ENCODE measurements at places on chromosomes 11 and 22. TPM values are rescaled to one million over a fixed set of nuclear protein-coding genes. Genes with fewer than 3 reads are reported as not detected.

Gene TSPAN32
- total RNA-seq, result not detected

Gene MIOX
- not detected for total RNA-seq

Gene FAM83F
- total RNA-seq, result 41.0 TPM

Gene ALX4
- total RNA-seq, result under 0.01 TPM

Gene UBQLN3
- not detected for total RNA-seq

Gene NLRP14
- total RNA-seq, result 0.33 TPM

Gene C11orf87
- total RNA-seq, result not detected

Gene SCUBE2
- 0.56 TPM for total RNA-seq

- DNase-seq, result no peak
Observed at GRCh38 chr11:11210446-11210845, 142.6 kb downstream of the CSNK2A3 start.

GRCh38 chr11:127859941-127860354 is 727.4 kb downstream of the ETS1 start:
- DNase-seq, result peak; percentile 46

DNA sequence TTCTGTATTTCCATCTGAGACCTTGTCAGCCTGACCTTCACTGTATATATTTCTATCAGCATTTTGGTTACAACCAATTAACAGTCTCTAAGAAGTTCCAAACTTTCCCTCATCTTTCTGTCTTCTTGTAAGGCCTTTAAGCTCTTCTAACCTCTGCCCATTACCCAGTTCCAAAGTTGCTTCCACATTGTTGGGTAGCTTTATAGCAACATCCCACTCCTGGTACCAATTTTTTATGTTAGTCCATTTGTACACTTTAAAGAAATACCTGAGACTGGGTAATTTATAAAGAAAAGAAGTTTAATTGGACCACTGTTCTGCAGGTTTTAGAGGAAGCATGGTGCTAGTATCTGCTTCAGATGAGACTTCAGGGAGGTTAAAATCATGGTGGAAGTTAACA is 1979.7 kb upstream of the RAG2 start:
- DNase-seq, result no peak

DNA sequence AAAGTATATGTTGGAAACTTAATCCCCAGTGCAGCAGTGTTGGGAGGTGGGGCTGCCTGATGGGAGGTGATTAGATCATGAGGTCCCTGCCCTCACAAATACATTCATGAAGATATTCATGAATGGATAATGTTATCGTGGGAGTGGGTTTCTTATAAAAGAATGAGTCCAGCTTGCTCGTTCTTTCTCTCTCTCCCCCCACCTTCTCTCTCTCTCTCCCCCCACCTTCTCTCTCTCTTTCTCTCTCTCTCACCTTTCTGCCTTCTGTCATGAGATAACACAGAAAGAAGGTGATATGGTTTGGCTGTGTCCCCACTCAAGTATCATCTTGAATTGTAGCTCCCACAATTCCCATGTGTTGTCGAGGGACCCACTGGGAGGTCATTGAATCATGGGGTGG is 66.7 kb upstream of the NUP50 start:
- DNase-seq, result no peak

DNA sequence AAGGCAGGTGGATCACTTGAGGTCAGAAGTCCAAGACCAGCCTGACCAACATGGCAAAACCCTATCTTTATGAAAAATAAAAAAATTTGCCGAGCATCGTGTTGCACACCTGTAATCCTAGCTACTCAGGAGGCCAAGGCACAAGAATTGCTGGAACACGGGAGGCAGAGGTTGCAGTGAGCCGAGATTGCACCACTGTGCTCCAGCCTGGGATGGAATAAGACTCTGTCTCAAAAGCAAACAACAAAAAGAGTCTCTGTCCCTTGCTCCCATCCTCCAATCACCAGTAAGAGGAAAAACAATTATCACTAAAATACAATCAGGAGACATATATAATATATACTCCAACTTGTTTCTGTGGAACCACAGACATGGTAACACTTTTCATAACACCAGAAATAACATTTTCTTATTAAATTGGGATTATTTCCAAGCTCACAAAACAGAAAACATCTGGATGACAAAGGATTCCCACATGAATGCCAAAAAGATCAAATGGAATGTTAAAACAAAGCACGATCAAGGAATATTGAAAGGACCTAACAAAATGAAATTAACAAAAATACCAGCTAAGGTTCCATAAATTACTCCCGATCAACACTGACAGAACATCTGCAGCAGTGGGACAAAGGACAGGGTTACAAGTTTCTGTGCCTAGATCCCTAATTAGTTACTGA is 15.2 kb downstream of the FCHSD2 start:
- no peak for DNase-seq

DNA sequence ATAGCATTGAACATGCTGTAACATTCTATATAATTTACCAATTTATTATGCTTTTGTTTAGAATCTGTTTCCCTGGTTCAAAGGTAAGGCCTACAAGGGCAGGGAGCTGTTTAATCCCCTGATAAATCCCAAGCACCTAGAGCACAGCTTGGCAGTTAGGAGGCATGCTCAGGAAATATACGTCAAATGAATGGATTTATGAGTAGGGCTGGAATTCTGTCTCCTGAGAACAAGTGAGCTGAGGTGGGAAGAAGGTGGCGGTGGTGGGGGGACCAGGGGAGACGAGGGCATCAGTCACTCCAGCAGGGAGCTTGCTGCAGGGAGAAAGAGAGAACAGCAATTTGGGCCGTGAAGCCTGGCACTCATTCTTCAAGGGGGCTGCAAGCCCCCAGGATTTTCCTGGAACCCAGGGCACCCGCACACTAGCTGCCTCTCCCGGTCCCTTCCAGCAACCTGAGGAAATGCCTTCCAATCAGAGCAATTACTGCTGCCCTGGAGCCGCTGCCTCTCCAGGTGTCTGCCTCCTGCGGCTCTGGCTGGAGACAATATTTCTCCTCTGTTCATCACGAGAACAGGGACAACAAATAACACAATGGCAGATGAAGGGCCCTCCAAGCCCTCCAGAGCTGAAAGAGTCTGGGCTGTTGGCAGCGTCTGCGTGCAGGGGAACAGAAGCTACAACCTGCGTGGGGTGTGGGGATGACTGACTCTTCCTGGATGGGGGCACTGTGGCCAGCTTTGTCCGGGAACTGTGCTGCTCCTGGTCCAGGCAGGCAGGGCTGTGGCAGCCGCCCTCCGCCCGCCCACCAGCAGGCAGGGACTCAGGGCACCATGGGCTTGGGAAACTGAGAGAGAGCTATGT is 233.4 kb downstream of the ST3GAL4 start:
- no peak for DNase-seq

GRCh38 chr11:60500276-60500910 is 7.8 kb downstream of the MS4A12 start:
- no peak for DNase-seq

- DNase-seq, result peak; percentile 11
Observed at GRCh38 chr11:78110351-78110750, 29.1 kb downstream of the ALG8 start.

DNA sequence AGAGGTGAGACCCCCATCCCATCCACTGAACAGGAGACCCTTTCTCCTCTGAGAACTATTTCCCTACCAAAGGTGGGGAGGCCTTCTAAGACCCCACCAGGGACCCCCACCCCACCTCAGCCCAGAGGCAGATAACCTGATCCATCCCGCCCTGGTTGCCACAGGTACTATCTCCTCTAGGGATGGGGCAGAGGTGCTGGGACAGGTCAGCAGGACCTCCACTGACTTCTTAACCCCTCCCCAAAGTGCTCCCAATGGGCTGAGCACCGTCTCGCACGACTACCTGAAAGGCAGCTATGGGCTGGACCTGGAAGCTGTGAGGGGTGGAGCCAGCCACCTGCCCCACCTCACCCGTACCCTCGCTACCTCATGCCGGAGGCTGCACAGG is 4.3 kb downstream of the INPPL1 start:
- DNase-seq, result no peak

GRCh38 chr11:34960277-34960676 is 43.9 kb downstream of the PDHX start:
- no peak for DNase-seq

- no peak for DNase-seq
Observed at GRCh38 chr11:126468102-126468521, 112.6 kb downstream of the ST3GAL4 start.

- peak; percentile 93 for DNase-seq
Observed at GRCh38 chr11:74634537-74634936, 42.2 kb downstream of the POLD3 start.

DNA sequence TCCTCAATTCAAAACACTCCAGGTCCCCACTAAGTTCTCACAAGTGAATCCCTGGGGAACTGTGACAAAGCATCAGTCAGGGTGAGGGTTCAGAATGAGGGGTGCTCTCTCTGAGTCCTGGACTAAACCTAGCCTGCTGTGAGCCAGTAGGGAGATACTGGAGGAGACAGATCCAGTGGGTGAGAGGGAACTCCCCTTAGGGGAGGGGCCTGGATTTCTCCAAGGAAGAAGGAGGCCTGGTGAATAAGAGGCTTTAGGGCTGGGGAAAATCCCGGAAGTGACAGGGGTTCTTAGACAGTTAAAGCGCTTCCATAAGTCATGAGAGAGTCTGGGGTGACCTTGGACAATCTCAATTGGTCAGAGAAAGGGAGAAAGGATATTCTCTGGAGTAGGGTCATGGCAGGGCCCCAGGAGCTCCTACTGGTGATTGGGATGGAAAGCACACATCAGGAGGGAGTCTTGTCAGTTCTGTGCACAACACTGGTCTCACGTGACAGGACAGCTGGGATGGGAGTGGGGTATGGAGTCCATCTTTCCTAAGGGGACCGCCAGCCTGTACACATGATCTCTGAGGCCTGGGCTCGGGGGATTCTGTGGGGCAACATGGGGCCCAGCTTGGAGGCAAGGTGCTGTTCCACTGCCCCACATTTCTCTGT is 1.5 kb downstream of the TBC1D10A start:
- DNase-seq, result peak; percentile 93

DNA sequence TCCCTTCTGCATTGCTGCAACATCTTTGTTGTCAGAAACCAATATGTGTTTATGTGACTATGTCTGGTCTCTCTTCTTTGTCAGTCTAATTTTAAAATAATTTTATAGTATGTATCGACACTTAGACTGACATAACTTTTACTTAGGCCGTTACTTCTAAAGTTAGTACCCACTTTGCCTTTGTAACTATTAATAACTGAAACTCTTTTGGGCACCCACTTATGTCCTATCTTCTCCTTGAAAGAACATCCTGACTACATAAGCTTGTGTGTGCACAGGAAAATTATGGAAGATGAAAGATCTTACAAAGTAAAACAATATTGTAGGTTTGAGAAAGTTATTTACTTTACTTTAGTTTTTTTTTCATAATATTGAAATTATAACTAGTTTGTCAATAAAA is 230.4 kb upstream of the CCDC179 start:
- no peak for DNase-seq

GRCh38 chr11:129313541-129314297 is 61.9 kb upstream of the BARX2 start:
- no peak for DNase-seq

DNA sequence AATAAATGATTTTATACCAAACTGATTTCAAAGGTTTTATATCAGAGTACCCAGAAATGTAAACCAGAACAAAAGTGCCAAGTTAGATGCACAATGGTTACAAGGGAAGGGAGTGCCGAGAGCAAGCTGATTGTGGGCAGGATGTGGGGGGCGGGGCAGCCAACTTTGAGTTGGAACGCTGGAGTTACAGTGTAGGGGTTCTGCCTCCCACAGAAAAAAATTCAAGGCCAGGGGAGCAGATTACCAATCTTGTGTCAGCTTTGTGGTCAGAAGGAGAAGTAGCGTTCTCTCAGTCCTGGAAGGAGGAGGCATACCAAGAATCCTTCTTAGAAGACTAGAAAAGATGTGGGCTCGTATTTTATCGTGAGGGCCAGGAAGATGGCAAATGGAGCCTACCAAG is 15.9 kb upstream of the POU2AF2 start:
- DNase-seq, result no peak

DNA sequence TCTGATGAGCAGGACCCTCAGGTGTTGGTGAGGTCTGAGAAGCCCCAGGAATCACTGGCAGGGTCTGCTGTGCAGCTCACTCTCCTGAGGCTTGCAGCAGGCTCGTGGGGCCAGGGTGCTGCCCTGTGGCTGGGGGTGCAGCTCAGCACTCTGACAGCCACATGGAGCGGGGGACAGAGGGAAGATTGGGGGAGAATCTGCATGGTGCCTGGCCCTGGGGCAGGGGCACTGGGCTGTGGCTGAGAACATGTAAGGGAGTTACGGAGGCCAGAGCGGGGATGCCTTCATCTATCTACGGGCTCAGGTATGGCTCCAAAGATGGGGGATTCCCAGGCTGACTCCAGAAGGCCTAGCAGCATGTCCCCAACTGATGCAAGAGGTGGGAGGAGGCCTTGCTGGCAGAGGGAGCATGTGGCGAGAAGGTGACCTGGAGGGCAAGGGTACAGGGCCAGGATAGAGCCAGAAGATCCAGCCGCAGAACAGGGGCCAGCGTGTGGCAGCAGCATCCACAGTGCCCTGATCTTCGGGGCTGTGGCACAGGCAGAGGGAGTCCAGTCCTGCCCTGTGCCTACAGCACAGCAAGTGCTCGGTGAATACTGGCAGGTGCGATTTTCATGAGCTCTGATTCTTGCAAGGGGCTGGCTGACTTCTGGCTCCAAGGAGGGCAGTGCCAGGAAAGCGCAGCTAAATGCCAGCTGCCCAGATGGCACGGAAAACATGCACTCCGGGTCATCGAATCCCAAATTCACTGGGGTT is 184.7 kb downstream of the CTTN start:
- DNase-seq, result no peak

- peak; percentile 21 for DNase-seq
Observed at GRCh38 chr22:20741634-20742581, 32.0 kb upstream of the SERPIND1 start.

GRCh38 chr11:2287091-2287490 is 14.6 kb downstream of the C11orf21 start:
- no peak for DNase-seq

- DNase-seq, result no peak
Observed at GRCh38 chr11:48019217-48019584, 38.8 kb downstream of the PTPRJ start.

DNA sequence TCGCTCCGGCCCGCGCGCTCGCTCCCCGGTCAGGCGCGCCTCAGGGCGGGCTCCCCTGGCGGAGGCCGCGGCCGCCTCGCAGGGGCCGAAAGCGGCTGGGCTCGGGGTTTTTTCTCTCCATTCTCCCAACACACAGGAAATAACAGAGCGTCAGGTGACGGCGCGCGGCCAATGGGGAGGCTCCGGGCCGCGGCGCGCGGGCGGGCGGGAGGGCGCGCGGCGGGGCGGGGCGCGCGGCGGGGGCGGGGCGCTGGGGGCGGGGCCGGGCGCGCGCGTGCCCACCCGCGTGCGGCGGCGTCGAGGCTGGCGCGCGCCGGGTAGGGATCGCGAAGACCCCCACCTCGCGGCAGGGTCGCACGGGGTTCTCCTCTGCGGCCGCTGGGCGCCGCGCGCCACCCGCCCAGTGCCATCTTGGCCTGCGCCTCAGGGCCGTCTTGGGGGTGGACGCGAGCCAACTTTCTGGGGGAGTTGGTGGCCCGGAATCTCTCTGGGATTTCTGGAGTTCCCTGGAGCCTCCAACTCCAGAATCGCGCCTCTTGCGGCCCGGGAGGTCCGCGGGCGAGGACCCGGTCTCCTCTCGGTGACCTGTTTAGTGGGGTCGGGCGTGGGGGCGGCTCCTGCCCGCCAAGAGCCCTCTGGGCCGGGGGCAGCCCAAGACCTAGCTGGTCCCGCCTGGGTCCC is at the start of gene TCF20:
Gene TCF20 (minus strand): TSS at position 144 of the 681 bp plus-strand sequence. CDS start 55,348 bp downstream, outside the sequence.
- peak; percentile 70 for DNase-seq

- DNase-seq, result no peak
Observed at GRCh38 chr22:35098921-35099320, 33.0 kb downstream of the ISX start.

All from mammary epithelial cell (primary cell).